ENCODE measurements at places on chromosomes 5 and 9.

DNA sequence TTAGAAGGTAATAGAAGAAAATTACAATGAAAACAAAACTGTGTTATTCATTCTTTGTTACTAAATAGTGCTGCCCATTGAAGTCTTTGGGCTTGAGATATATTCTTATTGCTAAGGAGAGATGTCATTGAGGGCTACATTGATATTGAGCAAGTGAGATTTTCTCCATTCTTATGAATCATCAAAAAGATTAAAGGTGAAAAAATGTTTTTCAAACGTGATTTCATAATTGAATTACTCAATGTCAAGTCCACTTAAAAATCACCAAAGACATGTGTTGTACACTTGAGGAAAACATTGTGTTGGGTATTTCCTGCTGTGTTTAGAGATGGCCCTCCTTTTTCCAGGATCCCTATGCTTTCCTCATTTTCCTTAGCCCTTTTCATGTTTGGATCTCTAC, 448.1 kb downstream of the NFIB start:
- peak; percentile 8 for DNase-seq

GRCh38 chr5:124136609-124137008, 609.8 kb downstream of the ZNF608 start:
- DNase-seq = no peak

GRCh38 chr9:135517407-135517822, 3.8 kb upstream of the LCN1 start:
- DNase-seq = no peak

DNA sequence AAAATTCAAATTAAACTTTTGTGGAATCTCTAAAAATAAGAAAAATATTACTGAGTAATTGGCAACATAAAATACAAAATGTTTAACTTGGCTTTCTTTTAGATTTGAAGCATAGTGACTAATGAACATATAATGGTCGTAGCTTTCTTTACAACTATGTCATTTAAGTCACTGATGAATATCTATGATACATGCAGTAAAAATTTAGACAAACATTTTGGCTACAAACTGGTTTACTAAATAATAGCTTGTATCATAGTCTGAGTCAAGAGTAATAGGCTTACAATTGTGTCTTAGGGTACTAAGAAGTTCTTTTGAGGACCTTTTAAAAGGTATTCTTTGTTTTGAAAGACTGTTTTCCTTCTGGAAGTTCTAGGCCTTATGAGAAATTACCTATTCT, 2.0 kb upstream of the APC start:
- peak; percentile 57 for DNase-seq

DNA sequence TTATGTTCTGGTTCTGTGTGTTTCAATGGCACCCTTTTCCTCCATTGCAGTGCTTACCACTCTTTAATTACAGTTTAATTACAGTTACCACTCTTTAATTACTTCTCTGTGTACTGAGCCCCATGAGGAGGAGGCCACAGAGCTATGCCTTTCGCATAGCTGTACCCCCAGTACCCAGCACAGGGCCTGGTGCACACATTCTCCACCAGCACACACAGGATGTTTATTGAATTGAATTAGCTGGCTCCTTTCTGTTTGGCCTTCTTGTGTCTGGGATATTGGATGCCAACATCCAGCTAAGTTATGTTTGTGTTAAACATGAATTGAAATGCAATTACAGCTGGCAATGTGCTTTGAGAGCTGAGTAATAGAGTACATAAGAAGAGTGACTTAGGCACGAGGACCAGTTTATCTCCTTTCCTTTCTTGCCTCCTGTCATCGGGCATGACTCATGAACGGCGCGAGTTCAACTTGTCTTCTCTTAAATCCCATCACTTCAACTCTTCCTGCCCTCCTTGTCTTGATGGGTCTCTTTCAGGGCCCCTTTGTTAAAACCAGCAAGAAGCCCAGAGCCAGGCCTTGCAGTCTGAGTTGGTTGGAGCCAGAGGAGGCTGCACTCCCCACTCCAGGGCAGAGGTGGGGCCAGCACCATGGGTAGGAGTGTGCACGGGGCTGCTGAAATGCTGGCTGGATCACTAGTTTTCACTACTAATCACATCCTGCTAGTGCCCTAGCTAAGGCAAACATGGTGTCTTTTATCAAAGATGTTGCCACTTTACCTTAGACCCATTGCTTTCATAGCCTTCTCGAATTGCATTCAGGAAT, 37.4 kb downstream of the MVB12B start:
- peak; percentile 6 for DNase-seq

DNA sequence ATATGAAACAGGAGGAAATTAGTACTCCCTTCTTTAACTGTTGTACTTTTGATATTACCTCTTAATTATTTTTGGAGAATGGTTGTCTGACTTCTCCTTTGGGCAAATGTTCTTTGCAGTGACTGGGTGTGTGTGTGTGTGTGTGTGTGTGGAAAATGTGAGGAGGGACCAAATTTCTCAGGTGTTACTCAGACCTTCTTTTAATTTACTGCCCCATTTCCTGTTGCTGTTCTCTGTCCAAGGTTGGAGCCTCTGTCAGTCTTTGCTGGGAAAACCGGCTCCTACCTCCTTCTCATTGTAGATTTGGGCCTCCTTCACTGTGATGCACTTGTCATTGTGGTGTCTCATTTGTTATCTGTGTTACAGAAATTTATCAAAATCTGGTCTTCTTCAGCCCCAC, 68.4 kb downstream of the PBX3 start:
- DNase-seq = no peak

DNA sequence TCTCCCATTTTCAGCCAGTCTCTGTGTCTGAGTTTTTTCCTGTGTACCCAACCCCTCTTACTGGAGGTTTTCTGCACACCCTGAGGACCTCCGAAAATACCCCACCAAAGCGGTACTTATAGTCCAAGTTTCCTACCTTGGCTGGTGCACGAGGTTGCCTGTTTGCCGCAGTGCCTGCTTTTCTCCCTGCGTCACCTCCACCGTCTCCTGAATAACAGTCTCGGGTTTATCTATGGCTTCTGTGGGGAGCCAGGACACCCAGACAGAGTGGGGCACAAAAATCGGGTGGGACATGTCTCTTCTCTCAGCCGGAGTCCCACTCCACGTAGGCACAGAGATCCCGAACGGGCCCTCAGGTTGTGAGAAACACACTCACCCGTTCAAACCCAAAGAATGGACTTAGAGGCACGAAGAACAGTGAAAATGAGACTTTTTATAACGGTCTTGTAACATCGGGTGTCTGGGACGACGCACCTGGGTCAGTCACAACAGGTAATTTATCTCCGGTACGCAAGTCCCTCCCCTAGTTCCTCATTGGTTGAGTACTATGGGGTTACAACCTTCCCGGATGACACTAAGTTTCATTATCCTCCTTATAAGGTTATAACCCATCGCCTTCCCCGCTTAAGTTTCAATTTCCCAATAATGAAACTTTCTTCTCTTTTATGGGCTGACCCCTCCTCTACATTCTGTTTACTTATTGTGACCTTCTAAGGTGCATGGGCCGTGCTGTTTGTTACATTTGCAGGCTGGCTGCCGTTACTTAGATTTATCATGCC, 970.2 kb upstream of the COX7C start:
- DNase-seq = no peak

GRCh38 chr5:112737070-112737462, 619 bp upstream of the APC start:
- peak; percentile 1 for DNase-seq

- no peak for DNase-seq
Observed at GRCh38 chr5:6545036-6545693, 87.7 kb downstream of the NSUN2 start.

GRCh38 chr5:123485275-123485674, 26.7 kb upstream of the CSNK1G3 start:
- DNase-seq = no peak

DNA sequence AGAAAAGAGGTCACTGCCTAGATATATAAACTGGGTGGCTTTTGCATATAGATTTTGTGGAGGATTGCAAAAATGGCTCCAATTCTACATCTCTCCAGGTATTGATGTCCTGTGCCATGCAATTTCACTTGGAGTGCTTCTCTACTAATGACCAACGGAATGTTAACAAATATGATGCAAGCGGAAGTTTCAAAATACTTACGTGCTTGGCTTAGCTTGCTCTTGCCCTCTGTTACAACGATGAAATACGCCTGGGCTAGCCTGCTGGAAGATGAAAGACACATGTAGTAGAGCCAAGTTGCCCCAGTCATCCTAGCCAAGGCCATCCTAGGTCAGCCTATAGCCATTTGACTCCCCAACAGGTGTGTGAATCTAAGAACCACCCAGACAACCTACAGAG, 3.6 kb upstream of the POC5 start:
- peak; percentile 2 for DNase-seq

DNA sequence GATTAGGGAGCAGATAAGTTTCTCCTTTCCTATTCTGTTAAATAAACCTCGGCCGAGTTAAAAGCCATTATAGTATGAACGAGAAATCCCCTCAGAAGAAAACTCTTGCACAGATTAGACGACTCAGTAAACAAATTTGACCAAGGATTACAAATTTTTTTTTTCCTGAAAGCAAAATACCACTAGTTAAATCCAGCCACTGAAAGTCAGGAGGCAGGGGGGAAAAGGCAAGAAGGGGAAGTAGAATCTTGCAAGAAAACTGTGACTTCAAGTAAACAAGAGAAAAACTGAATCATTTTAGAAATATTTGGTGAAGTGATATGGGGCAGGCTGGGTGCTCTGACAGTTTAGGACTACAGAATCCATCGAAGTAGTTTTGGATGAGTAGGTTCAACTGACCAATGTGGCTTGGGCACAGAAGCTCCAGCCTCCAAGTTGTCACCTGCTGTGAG, 251.0 kb downstream of the DENND1A start:
- DNase-seq = no peak

DNA sequence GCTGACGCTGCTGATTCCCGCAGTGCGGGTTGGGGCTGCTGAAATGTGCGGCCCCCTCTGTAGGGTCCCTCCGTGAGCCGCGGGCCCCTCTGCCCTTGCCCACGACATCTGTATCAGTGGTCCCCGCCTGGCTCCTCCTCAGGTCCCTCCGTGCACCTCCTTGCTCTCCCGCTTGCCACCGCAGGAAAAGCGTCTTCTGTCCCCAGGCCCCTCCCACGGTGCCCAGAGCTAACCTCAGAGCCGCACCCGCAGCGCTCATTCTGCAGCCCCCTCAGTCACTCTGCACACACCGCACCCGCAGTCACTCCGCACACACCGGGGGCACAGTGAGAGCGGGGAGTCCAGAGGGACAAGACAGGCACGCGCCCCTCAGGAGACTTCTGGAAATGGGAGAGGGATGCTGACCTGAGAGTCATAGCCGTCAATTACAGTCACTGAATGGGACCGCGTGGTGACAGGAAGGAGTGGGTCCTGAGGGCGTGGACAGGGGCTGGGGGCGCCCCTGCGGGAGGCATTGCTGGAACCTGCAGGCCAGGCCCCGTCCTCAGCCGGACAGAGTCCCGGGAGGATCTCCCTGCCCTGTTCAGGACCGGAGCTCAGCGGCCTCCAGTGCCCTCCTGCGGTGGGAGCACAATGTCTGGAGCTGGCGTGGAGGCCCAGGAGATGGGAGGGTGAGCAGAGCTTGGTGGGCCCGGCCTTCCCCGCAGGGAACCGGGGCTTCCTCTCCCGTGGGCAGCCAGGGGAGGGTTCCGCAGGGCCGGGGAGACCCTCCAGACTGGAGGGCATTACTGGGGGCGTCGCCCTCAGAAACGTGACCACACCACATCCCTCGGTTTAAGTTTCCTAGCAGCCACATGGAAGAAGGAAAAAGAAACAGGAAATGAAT, 66.1 kb upstream of the CTSL start:
- DNase-seq = no peak

DNA sequence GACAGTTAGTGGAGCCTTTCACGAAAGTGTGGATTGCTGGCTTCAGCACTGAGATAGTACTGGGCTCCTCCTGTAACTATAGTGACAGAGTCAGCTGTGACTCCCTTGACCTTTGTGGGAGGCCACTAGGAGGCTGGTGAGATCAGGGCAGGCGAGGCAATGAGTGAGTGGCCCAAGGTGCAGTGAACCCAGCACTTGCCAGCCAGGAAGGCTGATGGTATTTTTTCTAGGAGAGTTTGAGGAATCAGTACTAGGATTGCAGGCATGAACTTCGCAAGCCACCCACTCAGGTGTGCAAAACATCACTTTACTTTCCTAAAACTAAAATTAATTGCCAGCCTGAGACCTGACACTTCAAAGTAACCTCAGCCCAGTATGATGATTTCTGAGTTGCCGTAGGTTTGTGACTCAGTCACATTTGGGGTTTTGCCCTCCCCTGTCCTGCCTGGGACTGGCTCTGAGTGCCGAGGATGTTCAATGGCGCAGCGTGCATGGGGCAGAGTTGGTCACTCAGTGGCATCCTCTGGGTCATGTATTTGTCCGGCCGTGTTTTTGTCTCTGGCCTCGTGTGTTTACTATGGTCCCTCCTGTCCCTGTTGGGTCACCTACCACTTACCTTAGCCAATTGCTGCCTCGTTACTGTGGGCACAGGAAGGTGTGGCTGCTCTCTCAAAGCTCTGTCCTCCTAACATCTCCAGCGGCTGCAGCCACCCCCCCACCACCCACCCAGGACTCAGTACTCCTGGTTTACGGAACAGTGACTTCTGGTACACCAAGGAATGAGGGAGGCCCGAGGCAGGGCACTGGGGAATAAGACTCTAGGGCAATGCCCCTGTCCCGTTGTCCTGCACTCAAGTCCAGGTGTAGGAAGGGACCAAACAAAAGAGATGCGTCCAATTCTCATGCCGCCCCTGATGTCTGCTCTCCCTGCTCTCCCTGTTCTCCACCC, 67.2 kb downstream of the IL31RA start:
- no peak for DNase-seq

DNA sequence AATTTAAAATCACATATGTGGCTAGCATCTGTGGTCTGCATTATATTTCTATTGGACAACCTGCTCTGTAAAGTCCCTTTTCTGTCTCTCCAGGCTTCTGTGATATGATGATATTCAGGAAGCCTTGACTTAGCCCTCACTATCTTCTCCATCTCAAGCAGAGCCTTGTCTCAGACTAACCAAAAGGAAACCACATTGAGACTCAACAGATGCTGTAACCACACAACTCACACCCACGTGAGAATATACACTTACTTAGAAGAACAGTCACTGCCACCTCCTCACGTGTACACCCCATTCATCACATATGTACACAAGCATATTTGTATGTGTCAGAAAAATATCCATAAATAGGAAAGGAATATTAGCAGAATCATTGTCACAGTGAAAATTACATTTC, 33.6 kb downstream of the HTR4 start:
- DNase-seq = no peak

- no peak for DNase-seq
Observed at GRCh38 chr5:51582871-51583394, 199.7 kb downstream of the ISL1 start.

- DNase-seq = no peak
Observed at GRCh38 chr5:18745988-18746615, 1111.8 kb downstream of the TAF11L14 start.

- no peak for DNase-seq
Observed at GRCh38 chr5:116508835-116509234, 65.8 kb downstream of the SEMA6A start.

DNA sequence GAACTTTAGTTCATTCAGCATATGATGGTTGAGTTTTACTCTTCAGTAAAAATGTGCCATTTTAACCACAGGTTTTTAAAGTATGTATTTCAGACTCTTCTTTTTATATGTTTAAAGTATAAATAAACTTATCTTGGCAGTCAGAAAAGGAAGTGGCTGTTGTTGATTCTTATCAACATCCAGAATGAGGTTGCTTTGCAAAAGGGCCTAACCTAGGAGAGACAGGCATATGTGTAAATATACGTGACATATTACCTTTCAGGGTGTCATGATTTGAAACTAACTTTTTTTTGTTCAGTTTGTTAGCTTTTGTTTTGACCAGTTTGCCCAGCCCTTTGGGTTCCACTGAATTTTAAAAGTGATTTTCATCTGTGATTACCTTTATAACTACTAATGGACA, 7.4 kb downstream of the SMARCA2 start:
- no peak for DNase-seq

- DNase-seq = no peak
Observed at GRCh38 chr5:93587597-93588351, 4.8 kb downstream of the NR2F1 start.

Data from foreskin fibroblast (primary cell).